Activated naive CD8-positive, alpha-beta T cell treated with anti-CD3 and anti-CD28 coated beads, Interleukin-2, amount 10 ng/mL, durations not matched to agents 7 days and 5 days (primary cell): ENCODE measurements at places on chromosomes 12 and 14.

GRCh38 chr14:65110525-65110924 is 8.2 kb upstream of the MAX start:
- H3K36me3 ChIP-seq, result no peaks in the 10 kb centered on the region
- no peak for DNase-seq
- H3K4me1 ChIP-seq, result peaks cover 6% of the 10 kb centered on the region
- H3K27me3 ChIP-seq, result peaks cover 11% of the 10 kb centered on the region

- H3K4me1 ChIP-seq, result no peaks in the 10 kb centered on the region
- no peak overlapping the region for H3K4me3 ChIP-seq
- no peak overlapping the region for H3K27ac ChIP-seq
- no peak for DNase-seq
- H3K27me3 ChIP-seq, result peaks cover 7% of the 10 kb centered on the region
- H3K36me3 ChIP-seq, result no peaks in the 10 kb centered on the region
Observed at GRCh38 chr12:15201056-15201455, 20.2 kb downstream of the RERG start.

DNA sequence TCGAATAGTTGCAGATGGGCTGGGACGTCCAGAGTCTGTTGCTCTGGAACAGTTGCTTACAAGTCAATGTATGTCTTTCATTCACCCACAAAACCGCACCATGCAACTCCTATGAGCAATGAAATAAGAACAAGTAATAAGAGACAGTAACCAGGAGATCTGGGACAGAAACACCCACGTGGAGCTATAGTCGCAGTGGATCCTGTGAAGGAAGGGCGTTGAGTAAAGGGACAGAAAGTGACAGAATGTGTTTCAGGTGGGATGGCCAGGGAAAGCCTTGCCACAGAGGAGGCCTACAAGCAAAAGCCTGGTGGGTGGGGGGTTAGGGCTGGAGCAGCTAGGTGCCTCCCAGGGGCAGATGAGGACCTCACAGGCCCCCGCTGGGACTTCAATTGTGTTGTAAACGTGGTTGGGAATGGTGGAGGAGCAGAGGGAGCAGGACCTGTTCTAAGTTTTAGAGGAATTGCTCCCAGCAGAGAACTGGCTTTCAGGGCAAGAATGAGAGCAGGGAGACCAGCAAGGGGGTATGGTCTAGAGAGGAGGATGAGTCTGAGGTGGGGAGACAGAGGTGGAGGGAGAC is 86.7 kb upstream of the FZD10 start:
- H3K4me3 ChIP-seq, result no peak overlapping the region
- DNase-seq, result no peak
- H3K27me3 ChIP-seq, result peaks cover 2% of the 10 kb centered on the region

- H3K36me3 ChIP-seq, result no peaks in the 10 kb centered on the region
- H3K27ac ChIP-seq, result no peak overlapping the region
- no peak overlapping the region for H3K4me3 ChIP-seq
- DNase-seq, result no peak
- H3K4me1 ChIP-seq, result no peaks in the 10 kb centered on the region
- peaks cover 2% of the 10 kb centered on the region for H3K27me3 ChIP-seq
Observed at GRCh38 chr12:19893514-19893913, 454.2 kb downstream of the AEBP2 start.

DNA sequence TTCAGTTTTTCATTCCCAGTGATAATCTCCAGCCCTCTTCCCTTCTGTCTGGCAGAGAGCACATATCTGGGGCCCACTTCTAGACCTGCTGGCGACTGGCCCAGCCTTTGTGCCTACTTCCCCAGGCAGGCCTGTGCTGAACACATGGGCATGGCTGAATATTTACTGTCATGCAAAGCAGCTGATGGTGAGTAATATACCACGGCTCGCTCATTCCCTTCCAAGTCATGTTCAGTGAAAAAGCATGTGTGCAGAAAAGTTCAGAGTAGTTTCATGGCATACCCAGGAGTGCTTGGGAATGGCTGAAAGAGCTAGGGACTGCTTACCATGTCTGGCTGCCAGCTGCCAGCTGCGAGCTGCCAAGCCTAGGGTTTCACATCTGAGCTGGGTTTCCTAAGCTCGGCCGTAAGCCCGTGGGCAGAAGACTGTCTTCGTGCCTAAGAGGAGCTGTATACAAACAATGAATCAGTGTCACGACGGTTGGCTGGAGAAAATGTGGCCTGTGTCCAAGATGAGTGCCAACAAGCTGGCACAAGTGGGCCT is 179.9 kb upstream of the PELI2 start:
- no peak overlapping the region for H3K27ac ChIP-seq
- H3K27me3 ChIP-seq, result no peaks in the 10 kb centered on the region
- no peak for DNase-seq
- no peaks in the 10 kb centered on the region for H3K36me3 ChIP-seq

DNA sequence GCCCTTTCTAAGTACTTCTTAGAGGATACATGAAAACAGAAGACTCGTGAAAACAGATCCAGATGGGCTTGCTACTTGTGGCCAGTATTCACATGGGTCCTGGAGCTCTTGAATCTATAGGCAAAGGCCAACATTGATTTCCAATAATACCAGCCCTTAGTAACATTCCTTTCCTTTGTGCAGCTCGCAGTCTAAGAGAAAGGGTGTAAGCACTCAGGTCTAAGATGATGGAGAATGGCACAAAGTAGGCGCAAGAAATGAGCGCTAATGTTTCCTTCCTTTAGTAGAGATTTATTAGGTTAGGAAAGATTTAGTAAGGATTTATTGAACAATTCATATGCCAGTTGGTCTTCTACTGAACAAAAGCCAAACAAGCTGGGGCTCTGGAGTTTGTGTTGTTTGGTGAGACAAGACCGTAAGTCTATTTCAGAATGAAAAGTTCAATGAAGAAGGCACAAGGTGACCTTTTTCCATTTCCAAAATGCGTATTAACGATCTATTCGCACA is 525 bp downstream of the RNU6-8 start:
- DNase-seq, result no peak
- H3K4me1 ChIP-seq, result peaks cover 38% of the 10 kb centered on the region
- H3K27ac ChIP-seq, result peak overlapping the region; percentile 99
- peaks cover 1% of the 10 kb centered on the region for H3K36me3 ChIP-seq
- peaks cover 2% of the 10 kb centered on the region for H3K27me3 ChIP-seq

DNA sequence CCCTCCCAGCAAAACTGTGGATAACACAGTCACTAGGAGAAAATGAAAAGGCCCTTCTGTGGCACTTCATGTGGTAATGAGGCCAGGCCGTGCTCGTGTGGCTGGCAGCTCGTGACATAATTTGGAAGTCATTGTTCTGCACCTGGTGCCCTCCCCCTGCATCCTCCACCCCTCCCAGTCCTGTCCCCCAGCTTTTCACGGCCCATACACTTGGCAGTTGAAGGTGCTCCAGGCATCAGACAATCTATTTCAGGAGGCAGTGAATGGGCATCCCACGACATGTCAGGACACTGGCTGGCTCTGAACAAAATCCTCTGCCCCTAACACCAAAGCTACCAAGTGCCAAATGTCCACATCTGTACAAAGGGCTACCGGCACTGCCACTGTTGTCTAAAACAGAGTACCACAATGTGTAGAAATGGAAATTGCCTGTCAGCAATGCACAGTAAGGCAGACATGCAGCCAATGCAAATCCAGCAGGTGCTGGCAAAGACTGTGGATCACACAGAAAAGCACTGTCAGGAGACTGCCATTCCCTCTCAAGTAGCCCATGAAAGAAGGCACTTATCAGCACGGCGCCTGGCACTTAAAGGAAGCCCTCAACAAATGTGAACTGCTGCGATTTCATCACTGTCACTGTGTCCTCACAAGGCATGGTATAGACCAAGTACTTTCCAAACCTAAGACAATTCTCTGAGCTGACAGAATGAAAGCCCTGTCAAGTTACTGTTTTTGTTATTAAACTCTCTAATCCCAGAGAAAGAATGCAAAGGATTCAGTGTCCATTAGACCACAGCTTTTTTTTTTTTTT is 39.1 kb downstream of the CORO1C start:
- peaks cover 56% of the 10 kb centered on the region for H3K4me1 ChIP-seq
- DNase-seq, result peak; percentile 36
- H3K27me3 ChIP-seq, result no peaks in the 10 kb centered on the region
- peak overlapping the region; percentile 79 for H3K4me3 ChIP-seq
- peak overlapping the region; percentile 89 for H3K27ac ChIP-seq

DNA sequence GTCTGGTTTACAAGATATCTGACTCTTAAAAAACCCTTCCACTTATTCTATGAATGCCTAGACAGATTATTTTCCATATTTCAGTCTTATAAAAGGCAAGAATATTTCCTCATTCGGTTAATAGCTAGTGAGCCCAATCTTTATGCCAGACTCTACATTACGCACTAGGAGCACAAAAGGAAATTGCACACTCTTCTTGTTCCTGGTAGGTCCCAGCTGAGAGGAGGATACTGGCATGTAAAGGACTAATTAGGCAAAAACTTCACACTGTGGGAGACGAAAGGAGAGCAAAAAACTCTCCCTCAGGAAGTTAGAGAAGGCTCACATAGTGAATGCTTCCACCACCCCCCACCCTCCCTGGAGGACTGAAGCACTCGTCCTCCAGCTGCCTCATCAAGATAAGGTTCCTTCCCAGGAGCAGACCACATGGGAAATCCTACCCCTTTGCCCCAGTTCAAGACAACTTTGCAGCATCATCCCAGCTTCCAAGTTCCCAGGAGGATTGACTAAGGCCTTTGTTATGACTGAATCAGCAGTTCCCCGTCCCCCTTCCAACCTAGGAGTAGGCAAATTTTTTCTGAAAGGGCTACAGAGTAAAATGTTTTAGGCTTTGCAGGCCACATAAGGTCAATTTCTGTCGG is 14.5 kb downstream of the CAPZA3 start:
- H3K27me3 ChIP-seq, result no peaks in the 10 kb centered on the region
- no peaks in the 10 kb centered on the region for H3K36me3 ChIP-seq
- H3K4me1 ChIP-seq, result no peaks in the 10 kb centered on the region

GRCh38 chr12:95279856-95280255 is 62.2 kb downstream of the VEZT start:
- peak overlapping the region; percentile 44 for H3K27ac ChIP-seq
- no peak for DNase-seq
- H3K27me3 ChIP-seq, result no peaks in the 10 kb centered on the region
- no peak overlapping the region for H3K4me3 ChIP-seq
- H3K36me3 ChIP-seq, result peaks cover 22% of the 10 kb centered on the region

- H3K4me1 ChIP-seq, result no peaks in the 10 kb centered on the region
- no peaks in the 10 kb centered on the region for H3K36me3 ChIP-seq
- no peak overlapping the region for H3K4me3 ChIP-seq
Observed at GRCh38 chr14:37035401-37035800, 137.0 kb downstream of the SLC25A21 start.

- H3K36me3 ChIP-seq, result no peaks in the 10 kb centered on the region
- H3K27ac ChIP-seq, result no peak overlapping the region
- peaks cover 2% of the 10 kb centered on the region for H3K4me1 ChIP-seq
- H3K4me3 ChIP-seq, result no peak overlapping the region
- DNase-seq, result no peak
Observed at GRCh38 chr12:120425797-120426196, 12.1 kb upstream of the COX6A1 start.

DNA sequence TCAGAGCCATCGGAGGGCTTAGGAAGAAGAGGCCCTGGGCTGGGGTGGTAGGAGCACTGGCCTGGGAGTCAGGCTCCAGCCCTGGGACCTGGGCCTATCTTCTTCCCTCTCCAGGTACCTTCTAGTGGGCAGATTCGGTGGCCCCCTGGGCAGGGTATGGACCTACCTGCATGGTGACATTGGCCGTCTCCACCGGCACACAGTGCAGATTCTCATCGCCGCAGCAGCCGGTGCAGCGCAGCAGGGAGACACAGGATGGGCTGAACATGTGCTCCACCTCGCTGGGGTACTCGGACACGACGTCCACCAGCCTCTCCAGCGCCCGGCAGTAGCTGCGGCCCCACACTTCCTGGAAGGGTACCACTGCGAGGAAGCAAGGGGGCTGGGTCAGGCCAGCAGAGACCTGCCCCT is 6.2 kb downstream of the PGF start:
- no peaks in the 10 kb centered on the region for H3K36me3 ChIP-seq
- no peak overlapping the region for H3K4me3 ChIP-seq
- peaks cover 2% of the 10 kb centered on the region for H3K27me3 ChIP-seq
- H3K4me1 ChIP-seq, result peaks cover 5% of the 10 kb centered on the region
- DNase-seq, result no peak
- H3K27ac ChIP-seq, result no peak overlapping the region

- H3K4me3 ChIP-seq, result no peak overlapping the region
- no peak overlapping the region for H3K27ac ChIP-seq
- no peak for DNase-seq
- peaks cover 38% of the 10 kb centered on the region for H3K27me3 ChIP-seq
Observed at GRCh38 chr12:2582631-2583030, 212.1 kb upstream of the FKBP4 start.

- no peak overlapping the region for H3K4me3 ChIP-seq
- H3K36me3 ChIP-seq, result no peaks in the 10 kb centered on the region
- no peak overlapping the region for H3K27ac ChIP-seq
- no peaks in the 10 kb centered on the region for H3K27me3 ChIP-seq
- DNase-seq, result no peak
Observed at GRCh38 chr14:75200451-75200850, 24.0 kb upstream of the TMED10 start.

- H3K4me1 ChIP-seq, result peaks cover 3% of the 10 kb centered on the region
- no peak overlapping the region for H3K27ac ChIP-seq
- DNase-seq, result no peak
- H3K36me3 ChIP-seq, result no peaks in the 10 kb centered on the region
Observed at GRCh38 chr12:66942741-66943465, 264.0 kb upstream of the GRIP1 start.

GRCh38 chr12:5014269-5014668 is 29.4 kb upstream of the KCNA5 start:
- DNase-seq, result no peak
- H3K27ac ChIP-seq, result no peak overlapping the region
- no peak overlapping the region for H3K4me3 ChIP-seq
- H3K4me1 ChIP-seq, result no peaks in the 10 kb centered on the region
- H3K36me3 ChIP-seq, result no peaks in the 10 kb centered on the region

- DNase-seq, result no peak
- no peaks in the 10 kb centered on the region for H3K36me3 ChIP-seq
- H3K27me3 ChIP-seq, result no peaks in the 10 kb centered on the region
- no peak overlapping the region for H3K4me3 ChIP-seq
- H3K4me1 ChIP-seq, result no peaks in the 10 kb centered on the region
Observed at GRCh38 chr12:78530100-78530765, 334.3 kb upstream of the SYT1 start.

DNA sequence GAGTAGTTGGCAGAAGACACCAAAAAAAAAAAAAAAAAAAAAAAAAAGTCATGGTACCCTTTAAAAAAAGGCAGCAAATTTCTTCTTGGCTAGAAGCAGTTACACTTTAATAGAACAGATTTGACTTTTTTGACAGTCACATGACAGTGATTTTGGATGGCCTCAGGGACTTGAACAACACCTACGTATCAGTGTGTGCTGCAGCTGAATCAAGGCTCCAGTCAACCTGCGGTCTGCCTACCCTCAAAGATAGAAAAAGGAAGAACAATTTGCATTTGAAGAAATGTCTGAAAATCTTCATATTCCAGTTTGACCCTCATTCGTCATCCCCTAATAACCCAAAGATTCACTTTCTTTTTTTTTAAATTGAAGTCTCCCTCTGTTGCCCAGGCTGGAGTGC is 53.9 kb downstream of the MDM2 start:
- H3K36me3 ChIP-seq, result no peaks in the 10 kb centered on the region
- H3K27ac ChIP-seq, result no peak overlapping the region
- H3K4me3 ChIP-seq, result no peak overlapping the region
- peaks cover 4% of the 10 kb centered on the region for H3K27me3 ChIP-seq
- no peaks in the 10 kb centered on the region for H3K4me1 ChIP-seq
